GM10248 (cell line): ENCODE measurements at places on chromosomes 6 and 20.

GRCh38 chr6:129628101-129628815 is 81.7 kb downstream of the ARHGAP18 start:
- DNase-seq = no peak

- no peak for DNase-seq
Observed at GRCh38 chr20:41572010-41572572, 46.1 kb downstream of the CHD6 start.

- DNase-seq = no peak
Observed at GRCh38 chr6:72761761-72762160, 139.9 kb downstream of the KCNQ5 start.

DNA sequence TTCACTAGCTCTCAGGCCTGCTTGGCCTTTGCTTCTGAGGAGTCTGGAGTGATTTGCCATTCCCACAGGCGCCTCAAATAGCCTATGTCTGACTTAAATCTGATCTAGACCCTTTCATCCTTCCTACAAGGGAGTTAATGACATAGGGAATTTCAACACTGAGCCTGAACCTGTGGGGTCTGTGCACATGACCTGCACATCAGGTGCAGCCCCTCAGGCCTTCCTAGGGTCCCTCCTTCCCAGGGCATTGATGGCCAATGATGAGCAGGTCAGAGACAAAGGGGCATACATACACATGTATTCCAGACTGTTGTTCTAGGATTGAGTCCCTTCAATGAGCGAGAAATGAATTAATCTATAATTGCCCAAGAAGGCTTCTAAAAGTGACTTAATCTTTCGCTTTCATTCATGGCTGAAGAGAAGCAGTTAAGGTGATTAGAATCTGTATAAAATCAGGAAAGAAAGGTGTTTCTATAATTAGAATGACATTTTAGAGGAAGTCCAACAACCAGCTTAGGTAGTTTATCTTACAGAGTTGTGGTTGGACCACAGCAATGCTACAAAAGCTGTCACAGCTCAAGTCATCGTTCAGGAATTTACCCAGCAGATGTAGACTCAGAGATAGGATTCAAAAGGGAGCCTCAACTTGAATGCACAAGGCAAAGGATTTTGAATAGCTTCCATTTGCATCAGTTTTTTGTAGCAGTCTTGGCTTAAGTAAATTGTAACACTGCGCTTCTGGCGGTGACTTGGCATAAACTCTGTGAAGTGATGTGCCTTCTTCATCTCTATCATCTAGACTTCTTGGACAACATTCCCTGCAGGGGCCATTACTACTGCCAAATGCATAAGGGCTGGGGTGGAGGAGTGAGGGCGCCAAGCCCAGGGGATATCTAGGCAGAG is 27.0 kb upstream of the TBC1D7 start:
- no peak for DNase-seq
